ENCODE measurements at places on chromosomes 1 and 21.

- DNase-seq = no peak
Observed at GRCh38 chr1:203473281-203473680, 2.3 kb upstream of the PRELP start.

GRCh38 chr1:232101231-232101630 lies 474.6 kb downstream of the DISC1 start:
- no peak for DNase-seq

- DNase-seq = peak; percentile 51
Observed at GRCh38 chr1:74689621-74690363, 16.2 kb upstream of the ERICH3 start.

GRCh38 chr21:28959367-28960099 lies 33.1 kb downstream of the LTN1 start:
- DNase-seq = no peak

GRCh38 chr1:186680245-186681061 lies at the start of gene PTGS2:
PTGS2 (minus strand) TSS chr1:186680423; CDS start chr1:186680290, 133 bp downstream.
- peak; percentile 85 for DNase-seq

DNA sequence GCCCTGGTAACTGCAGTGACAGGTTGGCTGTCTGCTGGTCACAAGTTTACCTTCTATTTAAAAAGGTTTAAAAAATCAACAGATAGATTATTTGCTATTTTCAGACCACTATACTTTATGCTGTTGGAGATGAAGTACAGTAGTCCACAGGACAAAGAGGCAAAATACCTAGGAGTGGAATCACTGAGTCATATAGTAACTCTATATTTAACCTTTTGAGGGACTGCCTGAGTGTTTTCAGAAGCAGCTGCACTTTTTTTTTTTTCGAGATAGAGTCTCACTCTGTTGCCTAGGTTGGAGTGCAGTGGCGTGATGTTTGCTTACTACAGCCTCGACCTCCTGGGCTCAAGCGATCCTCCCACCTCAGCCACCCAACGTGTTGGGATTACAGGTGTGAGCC lies 11.7 kb downstream of the CNIH4 start:
- DNase-seq = no peak

Measured in right forelimb (tissue), 1 donor.